Nasal cavity respiratory epithelium epithelial cell of viscerocranial mucosa (primary cell): ENCODE measurements at places on chromosomes 5 and 9. TPM values are rescaled to one million over a fixed set of nuclear protein-coding genes. Genes with fewer than 3 reads are reported as not detected.

AGXT2 gene
- total RNA-seq = not detected in 2 replicates

CSF1R gene
- under 0.01 and 0.50 TPM in 2 replicates for total RNA-seq

MYORG gene
- 2.7 and 14.1 TPM in 2 replicates for total RNA-seq

TAF1L gene
- under 0.01 TPM in 2 replicates for total RNA-seq

FBP2 gene
- total RNA-seq = not detected in 2 replicates

DND1 gene
- total RNA-seq = 0.34 and 0.36 TPM in 2 replicates

NKD2 gene
- 0.34 and 1.3 TPM in 2 replicates for total RNA-seq

CCNJL gene
- total RNA-seq = 4.1 and 4.9 TPM in 2 replicates
